Fibroblast of gingiva (primary cell): ENCODE measurements at places on chromosomes 4 and X.

- DNase-seq, result no peak
Observed at GRCh38 chrX:64192040-64192439, 13.5 kb downstream of the AMER1 start.

GRCh38 chrX:129512409-129512808, 10.9 kb downstream of the SMARCA1 start:
- no peak for DNase-seq

DNA sequence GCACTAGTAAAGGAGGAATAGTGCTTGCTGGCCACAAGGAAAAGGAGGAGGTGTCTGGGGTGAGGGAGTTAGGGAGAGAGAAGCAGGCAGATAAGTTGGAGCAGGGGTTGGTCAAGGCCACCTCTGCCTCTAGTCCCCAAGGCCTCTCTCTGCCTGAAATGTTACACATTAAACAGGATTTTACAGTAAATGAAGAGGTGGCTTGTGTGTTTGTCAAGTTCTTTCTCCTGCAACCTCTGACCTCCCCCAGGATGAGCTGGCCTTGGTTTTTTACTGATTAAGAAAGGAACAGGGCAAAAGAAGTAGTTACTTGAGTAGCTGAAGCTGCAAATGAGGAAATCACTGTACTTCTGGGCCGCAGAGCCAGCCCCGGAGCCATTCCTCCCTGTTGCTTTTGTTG, 2.0 kb downstream of the GJB1 start:
- no peak for DNase-seq

DNA sequence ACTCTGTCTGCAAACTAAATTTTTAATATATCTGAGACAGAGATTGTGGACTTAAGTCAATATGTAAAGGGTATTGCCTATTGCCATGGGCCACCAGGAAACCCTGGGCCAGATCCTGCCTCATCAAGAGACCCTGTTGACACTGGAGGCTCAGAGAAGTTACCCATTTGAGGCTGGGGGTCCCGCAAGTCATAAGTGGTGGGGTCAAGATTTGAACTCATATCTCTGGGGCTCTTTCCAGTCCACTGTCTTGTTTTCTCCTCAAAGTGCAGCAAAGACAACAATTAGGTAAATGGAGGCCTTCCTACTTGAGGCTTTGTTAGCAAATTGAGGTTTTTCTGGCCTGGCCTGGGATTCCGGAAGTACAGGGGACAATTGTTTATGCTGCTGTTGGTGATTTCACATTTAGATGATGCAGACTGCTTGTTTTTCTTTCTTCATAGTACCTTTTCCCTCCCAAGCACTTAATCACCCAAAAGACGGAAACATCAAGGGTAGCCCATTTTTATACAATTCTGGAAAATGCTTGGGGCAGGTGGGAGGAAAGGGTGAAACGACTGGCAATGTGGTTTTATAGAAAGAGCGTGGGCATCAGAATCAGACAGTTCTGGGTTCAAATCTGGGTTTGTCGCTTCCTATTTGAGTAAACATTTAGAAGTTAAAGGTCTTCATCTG, 160.0 kb downstream of the SMIM20 start:
- no peak for DNase-seq

GRCh38 chrX:17608888-17609287, 128.4 kb upstream of the SCML1 start:
- peak; percentile 57 for DNase-seq

DNA sequence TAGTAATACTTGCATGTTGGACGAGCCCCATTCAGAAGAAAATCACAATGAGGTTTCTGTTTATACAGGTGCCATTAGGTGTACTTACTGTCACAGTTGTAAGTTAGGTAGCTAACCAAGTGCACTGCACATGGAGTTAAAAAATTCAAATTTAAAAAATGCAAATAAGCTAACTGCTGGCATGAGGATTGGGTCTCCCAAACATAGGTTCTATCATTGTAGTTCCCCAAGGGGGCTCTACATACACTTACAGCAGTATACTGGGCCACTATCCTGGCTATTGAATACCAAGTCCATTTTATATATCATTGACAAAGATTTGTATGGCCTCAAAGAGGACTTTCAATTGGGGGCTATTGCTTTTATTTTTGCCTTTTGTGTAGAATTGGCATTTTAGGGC, 153.4 kb downstream of the FMR1NB start:
- DNase-seq, result no peak

- no peak for DNase-seq
Observed at GRCh38 chr4:102454268-102454667, 46.9 kb upstream of the NFKB1 start.

- DNase-seq, result no peak
Observed at GRCh38 chrX:102985192-102985591, 48.1 kb downstream of the RAB40AL start.

GRCh38 chr4:74292111-74292870, 16.0 kb upstream of the EPGN start:
- no peak for DNase-seq

DNA sequence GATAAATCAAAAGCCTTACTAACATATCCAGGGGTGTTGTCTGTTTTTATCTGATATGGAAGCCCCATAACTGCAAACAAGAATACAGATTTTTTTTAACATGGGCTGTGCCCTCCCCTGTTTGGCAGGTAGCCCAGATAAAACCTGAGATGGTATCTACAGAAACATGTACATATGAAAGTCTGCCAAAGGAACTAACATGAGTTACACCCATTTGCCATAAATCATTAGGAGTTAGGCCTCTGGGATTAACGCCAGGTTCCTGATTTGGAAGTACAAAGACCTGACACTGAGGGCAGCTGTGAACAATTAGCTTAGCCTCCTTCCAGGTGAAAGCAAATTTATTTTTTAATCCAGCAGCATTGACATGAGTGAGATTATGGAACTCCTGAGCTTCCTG, 264.3 kb downstream of the TECRL start:
- DNase-seq, result no peak

DNA sequence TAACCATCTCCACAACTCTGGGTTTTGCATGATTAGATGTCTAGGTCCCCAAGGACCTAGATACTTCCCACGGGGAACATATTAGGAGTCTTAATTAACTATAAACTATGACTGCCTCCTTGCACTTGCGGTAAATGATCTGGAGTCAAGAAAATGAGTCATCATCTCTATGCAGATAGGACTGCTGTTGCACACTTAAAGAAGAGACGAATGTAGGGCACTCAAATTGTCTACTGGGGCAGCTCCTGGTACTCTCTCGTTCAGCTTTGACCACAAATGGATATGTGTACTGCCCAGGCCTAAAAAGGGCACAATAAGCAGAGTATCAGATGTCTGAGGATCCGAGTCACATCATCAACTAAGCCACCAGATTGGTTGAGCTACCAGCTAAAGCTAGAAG, 1783.4 kb upstream of the AGA start:
- no peak for DNase-seq

GRCh38 chr4:72442147-72442546, 126.9 kb downstream of the ADAMTS3 start:
- no peak for DNase-seq

DNA sequence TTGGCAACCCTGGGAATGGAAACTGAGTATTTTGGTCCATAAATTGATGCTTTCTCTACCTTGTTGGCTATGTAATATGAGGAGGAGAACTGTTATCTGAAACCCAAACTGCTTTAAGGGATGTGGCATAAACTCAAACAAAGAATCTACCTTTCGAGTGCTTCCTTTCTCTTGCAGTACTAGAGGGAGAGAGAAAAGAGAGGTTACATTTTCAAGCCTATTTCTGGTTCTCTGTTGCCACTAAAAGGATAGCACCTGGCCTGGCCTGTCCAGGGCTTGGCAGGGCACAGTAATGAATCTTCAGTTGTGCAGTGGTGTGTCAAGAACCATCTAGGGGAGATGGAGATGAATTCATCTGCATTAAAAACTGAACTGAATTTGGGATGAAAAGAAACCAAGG, 308.6 kb downstream of the PTTG2 start:
- DNase-seq, result no peak

DNA sequence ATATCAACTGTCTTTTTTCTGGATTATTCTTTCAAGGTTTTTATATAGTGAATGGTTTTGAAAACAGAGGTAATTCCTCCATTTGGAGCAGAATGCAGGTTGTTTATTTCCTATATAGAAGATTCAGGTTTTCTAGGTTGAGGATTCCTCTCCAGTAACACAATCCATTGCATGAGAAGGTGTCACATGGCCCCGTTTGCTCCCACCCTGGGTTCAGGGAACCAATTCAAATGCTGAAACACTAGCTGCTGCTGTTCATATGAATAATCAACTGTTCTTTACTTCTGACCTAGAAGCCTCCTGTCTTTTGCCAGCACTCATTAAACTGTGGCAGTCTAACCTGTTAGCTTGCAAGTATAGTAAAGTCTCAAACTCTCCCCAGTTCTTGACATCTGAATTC, 1316.9 kb upstream of the TENM3 start:
- no peak for DNase-seq

DNA sequence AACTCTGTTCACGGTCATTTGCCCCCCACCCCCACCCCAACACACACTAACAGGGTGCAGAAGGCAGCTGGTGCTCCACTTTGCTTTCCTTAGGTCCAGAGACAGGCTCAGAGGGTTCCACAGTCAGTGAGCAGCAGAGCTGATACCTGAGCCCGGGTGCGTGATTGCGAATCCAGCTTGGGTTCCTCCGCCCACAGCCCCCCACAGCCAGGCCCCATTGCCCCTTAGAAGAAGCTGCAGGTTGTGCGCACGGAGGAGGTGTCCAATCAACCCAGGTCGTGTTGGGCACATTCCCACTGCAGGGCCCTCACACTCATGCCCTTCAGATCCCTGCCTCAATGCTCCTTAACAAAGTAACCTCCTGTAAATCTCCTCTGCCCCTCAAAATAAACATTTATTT, 85.0 kb downstream of the WFS1 start:
- DNase-seq, result no peak
